Kasumi-1 (cell line): ENCODE measurements at places on chromosomes 4 and X.

- DNase-seq, result no peak
Measured at GRCh38 chr4:41715155-41715554, 33.4 kb downstream of the PHOX2B start.

DNA sequence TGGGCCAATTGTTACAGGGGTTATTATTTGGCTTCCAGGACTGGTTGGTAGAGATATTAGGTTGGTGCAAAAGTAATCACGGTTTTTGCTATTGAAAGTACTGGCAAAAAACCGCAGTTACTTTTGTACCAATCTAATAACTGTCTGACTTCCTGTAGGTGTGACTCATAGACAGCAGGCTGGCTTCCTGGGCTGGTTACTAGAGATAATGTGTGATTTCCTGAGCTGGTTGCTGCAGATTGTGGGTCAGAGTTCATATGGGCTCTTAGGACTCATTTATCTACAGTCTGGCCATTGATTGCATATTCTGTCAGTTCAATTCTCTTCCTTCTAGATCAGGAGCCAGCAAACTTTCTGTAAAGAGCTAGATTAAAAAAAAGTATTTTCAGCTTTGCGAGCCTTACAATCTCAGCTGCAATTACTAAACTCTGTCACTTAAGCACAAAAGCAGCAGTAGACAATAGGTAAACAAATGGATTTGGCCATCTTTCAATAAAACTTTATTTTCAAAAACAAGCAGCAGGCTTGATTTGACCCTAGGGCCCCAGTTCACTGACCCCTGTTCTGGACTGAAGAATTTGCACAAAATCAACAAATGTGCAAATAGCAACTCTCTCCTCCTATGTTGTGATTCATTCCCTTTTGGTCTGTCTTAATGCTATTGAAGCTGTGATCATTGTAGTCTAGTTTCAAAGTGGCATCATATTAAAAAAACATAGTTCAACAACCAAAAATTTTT is 50.8 kb upstream of the BOD1L1 start:
- no peak for DNase-seq

GRCh38 chr4:142781114-142781513 is 65.0 kb downstream of the INPP4B start:
- peak; percentile 6 for DNase-seq

- DNase-seq, result no peak
Measured at GRCh38 chr4:37685823-37686372, 278 bp downstream of the RELL1 start.

DNA sequence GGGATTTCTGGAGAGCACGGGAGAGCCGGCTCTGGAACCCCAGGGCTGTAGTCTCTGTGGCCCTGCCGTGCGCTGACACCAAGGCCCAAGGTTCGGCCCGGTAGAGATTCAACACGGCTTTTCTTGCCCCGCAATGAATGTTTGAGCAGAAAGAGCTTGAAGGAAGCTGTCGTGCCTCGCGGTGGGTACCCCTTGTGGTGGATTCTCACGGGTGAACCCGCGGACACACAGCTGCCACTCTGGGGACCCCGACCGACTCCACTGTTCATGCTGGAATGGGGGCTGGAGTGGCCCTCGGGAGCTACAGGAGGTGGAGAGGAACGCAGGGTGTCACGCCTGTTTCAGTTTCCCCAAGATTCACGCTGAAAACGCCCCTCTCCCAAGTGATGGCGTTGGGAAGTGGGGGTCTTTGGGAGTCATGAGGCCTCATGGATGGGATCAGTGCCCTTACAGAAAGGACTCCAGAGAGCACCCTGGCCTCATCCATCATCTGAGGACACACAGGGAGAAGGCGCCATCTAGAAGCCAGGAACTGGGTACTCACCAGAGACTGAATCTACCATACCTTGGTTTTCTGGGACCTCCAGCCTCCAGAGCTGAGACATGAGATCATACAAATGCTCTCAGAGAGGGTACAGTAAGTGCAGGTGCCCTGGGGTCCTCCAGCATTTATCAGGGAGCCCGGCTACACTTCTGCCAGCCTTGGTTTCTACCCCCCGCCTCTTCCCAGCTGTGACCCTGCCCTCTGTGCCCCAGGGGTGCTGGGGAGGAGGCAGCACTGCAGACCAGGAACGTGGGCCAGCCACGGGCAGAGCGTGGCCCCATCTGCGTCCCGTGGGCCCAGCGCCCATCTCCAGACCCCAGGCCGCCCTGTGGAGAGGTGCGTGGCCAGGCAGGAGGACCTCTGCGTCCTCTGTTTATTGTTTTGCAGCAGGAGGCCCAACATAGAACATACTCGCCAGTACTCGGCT is 6.4 kb downstream of the SLC25A6 start:
- no peak for DNase-seq

GRCh38 chr4:151489462-151490203 is 80.7 kb downstream of the FHIP1A start:
- DNase-seq, result no peak

DNA sequence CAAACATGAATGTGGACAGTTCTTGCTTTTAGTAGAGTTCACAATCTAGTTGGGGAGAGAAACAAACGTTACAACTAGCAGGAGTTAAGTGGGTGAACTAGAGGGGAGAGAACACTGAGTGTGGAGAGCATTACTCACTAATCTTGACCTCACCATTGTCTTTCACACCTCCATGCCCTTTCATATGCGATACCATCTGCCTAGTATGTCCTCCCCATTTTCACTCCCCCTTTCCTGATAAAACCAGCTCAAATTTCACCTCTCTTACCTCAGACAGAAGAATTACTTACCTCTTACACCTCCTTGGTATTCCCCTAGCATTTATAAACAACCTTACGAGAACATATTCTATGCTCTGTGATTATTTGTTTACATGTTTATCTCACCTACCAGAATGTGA is 53.6 kb downstream of the LAS1L start:
- DNase-seq, result no peak

GRCh38 chrX:119481323-119481801 is 13.1 kb downstream of the SLC25A5 start:
- DNase-seq, result no peak

DNA sequence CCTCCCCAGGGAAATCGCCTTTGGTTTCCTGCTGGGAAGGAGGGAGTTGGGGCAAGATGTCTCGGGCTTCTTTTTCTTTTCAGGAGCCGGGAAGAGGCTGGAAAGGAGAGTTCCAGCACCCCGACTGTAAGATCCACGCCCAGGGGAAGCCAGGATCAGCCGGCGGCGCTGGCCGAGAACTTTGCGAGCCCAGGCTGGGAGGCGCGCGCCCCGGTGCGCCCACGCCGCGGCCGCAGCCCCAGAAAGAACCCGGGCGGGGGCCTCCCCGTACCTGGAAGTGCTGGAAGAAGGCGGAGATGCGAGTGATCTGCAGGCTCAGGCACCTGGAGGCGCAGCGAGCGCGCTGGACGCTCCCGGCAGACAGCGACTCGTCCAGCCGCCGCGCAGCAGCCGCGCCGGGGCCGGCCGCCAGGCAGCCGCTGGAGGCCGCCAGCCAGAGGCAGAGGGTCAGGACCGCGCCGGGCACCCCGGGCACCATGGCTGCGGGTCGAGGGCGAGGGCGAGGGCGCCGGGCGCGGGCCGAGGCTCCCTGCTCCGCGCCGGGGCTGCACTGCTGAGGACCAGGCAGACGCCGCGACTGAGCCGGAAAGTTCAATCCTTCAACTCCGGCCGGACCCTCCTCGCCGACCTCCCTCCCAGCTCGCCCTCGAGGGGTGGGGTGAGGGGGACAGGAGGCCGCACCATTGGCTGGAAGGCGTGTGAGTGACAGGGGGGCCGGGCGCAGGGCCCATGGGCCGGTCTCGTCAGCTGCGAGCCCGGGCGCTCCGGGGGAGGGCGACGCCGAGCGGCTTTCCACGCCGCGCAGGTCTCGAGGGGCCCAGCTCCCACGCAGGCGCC is at the start of gene ANOS1:
ANOS1 (minus strand) TSS at position 579 of the 837 bp plus-strand sequence; CDS start at position 478, 101 bp downstream.
- peak; percentile 31 for DNase-seq

DNA sequence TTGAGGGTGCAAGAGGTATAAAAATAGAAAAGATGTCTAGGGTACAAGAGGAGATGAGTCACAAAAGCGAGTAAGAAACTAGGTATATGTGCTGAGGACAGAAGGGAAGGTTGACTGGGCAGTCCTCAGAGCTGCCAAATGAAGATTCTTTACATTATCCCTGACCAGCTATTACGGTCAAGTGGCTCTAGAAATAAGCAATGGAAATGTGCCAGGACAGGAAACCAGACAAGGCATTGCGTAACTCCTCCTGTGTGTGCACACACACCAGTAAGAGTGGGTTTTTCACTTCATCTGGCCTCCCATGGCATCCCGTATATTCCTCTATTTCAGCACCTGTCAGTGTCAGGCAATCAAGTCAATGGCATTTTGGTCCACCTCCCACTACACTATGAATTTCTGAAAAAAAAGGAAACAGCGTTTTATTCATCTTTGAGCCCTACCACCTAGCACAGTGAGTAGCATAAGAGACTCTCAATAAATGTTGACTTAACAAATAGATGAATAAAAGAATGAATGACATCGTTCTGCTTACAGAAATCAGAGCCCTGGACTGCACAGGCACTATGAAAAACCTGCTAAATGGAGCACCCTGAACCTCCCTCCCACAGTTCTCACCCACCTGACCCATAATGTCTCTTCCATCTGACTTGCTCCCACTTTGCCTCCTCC is 62.6 kb upstream of the KLF3 start:
- no peak for DNase-seq

DNA sequence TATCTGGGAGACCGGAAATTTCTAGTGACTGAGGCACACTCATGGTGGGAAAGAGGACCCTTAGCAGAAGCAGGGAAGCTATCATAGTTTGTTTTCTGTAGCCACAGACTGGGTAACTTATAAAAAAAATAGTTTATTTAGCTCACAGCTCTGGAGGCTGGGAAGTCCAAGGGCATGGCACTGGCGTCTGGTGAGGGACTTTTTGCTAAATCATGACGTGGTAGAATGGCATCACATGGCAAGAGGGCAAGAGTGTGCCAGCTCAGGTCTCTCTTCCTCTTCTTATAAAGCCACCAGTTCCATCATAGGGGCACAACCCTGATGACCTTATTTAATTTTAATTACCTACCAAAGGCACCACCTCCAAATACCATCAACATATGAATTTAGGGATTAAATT is 13.3 kb downstream of the APLN start:
- DNase-seq, result no peak

DNA sequence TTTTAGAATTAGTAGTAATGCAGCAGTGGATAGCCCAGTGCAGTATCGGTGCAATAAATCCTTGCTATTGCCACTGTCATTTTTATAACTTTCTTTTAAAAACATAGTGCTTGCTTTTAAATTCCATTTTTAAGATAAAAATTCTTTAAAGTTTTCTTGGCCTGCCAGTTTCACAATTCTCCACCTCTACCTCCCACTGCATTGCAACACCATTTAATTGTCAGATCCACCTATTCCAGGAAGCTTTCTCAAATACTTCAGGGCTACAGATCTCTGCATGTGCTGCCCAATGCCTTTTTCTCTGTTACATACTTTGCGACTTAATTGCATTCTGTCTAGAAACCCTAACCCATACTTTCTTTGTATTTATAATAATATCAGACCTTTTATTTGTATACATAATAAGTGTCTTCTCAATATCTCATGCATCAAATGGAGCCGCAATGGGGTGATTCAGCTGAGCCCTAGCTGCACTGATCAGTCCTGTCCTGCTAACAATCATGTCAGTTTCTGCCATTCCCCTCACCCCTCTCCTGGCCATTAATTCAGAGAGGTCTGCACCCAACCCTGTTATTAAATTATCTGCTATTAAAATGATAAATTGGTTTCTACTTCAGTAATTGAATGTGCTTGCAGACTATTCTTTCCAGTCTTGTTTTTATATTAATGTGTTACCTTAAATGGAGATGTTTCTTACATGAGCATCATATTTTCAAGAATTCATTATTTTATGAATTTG is 193.1 kb downstream of the SLIT2 start:
- DNase-seq, result no peak

DNA sequence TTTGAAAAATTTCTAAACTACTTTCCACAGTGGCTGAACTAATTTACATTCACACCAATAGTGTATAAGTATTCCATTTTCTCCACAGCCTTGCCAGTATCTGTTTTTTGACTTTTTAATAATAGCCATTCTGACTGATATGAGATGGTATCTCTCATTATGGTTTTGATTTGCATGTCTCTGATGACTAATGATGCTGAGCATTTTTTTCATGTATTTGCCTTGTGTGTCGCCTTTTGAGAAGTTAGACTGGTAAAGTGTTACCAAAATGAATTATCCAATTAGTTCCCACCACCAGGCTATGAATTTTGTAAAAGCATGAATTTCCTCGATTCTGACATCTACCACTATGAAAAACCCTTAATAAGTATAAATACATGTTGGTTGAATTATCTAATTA is 242.2 kb upstream of the GK2 start:
- no peak for DNase-seq

DNA sequence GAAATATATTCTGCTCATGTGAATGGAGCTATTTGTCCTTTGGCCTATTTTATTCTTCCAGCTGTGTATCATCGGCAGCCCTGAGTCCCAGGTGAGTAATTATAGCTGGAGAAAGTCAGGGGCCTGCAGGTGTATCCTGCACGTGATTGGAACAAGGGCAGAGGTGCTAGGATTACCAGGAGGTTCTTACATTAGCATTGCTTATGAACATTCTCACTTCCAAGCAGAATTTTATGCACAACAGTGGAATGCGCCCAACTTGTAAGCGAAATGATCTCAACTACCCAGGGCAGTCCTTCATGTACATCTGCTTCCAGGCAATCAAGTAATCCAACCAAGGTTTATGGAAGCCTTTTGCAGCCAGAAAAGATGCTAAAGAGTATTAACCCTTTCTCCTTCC is 68.9 kb upstream of the NRK start:
- DNase-seq, result no peak

GRCh38 chrX:10485326-10485725 is 135.1 kb downstream of the MID1 start:
- no peak for DNase-seq

- DNase-seq, result peak; percentile 64
Measured at GRCh38 chrX:71652405-71652804, 14.9 kb upstream of the LOC101059915 start.

- peak; percentile 24 for DNase-seq
Measured at GRCh38 chrX:153970357-153971123, 1.1 kb downstream of the HCFC1 start.

DNA sequence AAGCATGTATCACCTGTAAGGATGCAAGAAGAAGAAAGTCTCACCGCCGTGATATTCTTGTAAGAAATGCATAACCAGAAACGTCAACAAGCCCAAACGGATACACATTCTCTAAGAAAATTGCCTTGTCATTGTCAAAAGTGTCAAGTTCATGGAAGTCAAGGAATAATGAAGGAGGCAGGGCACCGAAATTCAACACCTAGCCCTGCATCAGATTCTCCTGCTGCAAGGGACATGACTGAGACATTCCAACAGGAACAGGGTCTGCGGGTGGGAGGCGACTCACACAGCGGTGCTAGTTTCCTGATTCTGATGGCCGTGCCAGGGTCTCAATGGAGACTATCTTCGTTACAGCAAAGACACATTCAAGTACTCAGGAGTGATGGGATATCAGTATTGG is 26.7 kb downstream of the IRF2 start:
- DNase-seq, result no peak
